ENCODE measurements at places on chromosomes 4 and X.

DNA sequence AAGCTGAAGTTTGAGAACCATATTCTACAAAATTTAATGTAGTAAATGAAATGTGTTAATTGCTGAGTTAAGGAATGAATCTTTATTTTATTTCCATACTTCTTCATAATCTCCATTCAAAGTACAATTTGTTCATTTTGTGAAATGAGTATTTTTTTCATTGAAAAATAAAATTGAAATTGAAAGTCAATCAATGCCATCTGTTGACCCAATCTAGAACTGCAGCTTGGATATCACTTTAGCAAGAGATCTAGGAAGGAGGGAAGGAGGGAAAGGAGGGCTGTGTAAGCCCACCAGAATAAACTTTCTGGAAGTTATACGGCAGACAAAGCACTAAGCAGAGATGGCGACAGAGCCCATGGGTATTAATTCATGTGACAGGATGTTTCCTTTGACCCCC, 128.4 kb downstream of the ZMAT1 start:
- DNase-seq: no peak

DNA sequence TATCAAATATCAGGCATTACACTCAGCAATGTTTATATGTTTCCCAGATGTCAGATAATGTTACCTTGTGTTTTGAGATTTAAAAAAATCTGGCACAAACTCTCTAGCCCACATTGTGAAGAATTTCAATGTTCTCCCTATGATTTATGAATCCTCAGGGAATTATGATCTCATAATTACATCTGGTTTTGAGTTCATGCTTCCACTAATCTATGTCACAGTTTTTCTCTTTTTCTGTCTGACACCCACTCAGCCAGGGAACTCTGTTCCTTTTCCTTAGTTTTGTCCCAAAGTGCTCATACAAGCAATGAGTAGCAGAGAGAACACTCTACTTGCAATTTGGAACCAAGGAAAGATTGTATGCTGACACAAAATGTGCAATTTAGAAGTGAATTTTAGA, 212.1 kb upstream of the POF1B start:
- DNase-seq: no peak

- DNase-seq: no peak
Observed at GRCh38 chrX:97065066-97065465, 181.4 kb downstream of the RPA4 start.

DNA sequence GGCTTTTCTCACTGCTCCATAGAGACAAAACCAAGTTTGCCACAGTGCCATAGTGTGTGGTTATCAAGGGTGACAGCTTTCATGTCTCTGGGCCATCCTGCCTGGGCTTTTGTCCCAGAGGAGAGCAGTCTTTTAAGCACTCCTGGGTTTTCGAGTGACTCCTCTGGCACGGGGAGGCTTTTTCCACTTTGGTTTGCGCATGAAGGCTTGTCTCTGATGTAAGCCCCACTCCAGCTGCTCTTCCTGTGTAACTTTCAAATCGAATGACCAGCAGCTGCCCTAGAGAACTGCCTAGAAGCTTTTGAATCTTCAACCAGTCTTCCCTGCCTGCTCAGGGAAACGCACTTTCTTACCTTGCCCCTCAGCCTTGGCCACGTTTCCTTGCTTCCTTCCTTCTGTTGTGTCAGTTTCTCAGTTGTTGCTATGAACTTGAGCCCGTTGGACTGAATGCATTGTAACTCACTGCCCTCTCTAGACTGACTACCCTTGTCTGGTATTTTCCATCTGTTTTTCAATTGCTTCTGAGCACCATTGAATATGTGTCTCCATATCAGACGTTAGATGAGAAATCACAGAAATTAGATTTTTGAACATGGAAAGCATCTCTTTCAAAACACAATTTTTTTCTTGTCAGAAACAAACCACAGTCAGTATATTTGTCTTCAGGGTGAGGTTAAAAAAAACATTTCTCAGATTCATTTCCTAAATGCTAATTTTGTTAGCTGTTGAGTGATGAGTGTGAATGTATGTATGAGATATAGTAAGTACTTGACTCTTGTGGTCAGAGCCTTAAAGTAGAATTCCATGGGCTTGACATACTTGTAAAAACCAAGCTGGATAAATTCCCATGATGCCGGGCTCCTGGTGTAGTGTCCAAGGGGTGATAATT, 45.3 kb downstream of the SLC9A6 start:
- DNase-seq: no peak

- no peak for DNase-seq
Observed at GRCh38 chrX:154354516-154354915, 19.9 kb downstream of the FLNA start.

DNA sequence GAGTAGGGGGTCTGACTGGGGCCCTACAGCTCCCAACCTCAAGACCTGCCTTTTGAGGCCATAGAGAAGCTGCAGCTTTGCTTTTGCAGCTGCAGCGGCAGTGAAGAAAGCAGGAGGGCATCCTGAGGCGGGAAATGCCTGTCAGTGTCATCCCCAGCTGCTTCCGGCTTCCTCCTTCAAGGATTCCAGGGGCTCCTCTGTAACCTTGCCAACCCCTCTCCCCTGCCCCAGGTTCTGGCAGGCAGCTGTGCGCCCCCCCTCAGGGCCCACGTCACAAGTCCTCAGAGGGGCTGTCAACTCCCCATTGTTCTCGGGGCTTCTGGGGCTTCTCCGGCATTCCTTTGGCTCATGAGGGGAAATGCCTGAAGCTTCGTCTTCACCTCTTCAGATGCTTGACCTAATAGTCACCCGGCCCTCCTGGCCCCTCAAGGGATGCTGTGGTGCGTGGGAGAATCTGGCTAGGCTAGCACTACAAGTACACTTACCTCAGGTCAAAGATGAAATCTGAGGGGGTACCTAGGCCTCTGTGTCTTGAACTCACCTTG, 31.9 kb downstream of the APLN start:
- DNase-seq: no peak

- no peak for DNase-seq
Observed at GRCh38 chrX:39427492-39427891, 626.2 kb downstream of the MID1IP1 start.

DNA sequence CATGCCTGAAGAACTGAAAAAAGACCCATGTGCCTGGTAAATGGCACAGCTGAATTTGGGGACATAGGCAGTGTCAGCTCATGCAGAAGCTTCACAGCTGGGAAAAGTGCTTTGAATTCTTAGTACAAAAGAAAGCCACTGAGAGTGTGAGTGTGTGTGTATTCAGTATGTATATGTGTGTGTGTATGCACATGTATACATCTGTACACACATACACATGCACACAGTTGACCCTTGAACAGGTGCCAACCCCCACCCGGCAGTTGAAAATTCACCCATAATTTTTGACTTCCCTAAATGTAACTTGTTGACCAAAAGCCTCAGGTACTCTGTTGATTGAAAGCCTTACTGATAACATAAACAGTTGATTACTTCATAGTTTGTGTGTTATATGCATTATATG, 49.5 kb upstream of the ENPP6 start:
- no peak for DNase-seq

DNA sequence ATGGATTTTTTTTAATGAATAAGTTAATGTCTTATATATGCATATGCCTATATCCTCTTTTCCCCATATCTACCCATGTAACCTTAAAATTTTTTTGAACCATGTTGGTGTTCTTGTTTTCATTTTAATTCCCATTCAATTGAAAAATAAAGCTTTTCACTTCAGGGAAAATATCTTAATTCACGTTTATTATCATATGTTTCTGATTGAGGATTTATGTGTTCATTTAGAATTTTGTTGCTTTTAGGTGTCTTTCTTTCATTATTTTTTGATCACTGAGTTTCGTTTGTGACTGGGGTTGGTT, 29.1 kb downstream of the HADH start:
- no peak for DNase-seq

- no peak for DNase-seq
Observed at GRCh38 chrX:136616987-136617685, 30.8 kb upstream of the CD40LG start.

- no peak for DNase-seq
Observed at GRCh38 chr4:81237791-81238190, 22.8 kb upstream of the PRKG2 start.

- no peak for DNase-seq
Observed at GRCh38 chr4:72313121-72313520, 255.9 kb downstream of the ADAMTS3 start.

DNA sequence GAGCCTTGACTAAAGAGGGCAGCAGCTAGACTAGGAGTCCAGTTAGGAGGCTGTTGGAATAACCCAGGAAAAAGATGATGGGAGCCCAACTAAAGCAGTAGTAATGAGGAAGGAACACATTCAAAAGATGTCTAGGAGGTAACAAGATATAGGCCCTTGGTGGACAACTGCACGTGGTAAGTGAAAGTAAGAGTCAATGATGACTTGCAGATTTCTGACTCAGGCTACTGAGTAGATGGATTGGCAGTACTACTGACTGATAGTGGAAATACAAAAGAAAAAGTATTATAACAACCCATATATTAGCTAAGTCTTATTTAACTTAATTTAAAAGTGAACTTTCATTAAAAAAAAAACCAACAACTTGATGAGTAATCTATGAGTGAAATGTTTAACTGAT, 74.0 kb downstream of the PAK3 start:
- no peak for DNase-seq

GRCh38 chr4:138492176-138492575, 250.0 kb upstream of the SLC7A11 start:
- no peak for DNase-seq

DNA sequence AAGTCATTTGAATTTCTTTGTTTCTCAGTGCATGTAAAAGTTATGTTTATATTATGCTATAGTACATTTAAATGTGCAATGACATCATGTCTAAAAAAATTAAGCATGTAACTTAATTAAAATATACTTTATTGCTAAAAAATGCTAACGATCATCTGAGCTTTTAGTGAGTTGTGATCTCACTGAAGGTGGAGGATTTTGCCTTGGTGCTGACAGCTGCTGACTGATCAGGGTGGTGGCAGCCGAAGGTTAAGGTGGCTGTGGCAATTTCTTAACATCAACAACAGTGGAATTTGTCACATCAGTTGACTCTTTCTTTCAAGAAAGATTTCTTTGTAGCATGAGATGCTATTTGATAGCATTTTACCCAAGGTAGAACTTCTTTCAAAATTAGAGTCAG, 6.6 kb downstream of the ANAPC4 start:
- DNase-seq: no peak

- DNase-seq: no peak
Observed at GRCh38 chr4:67874986-67875385, 8.8 kb downstream of the TMPRSS11D start.

GRCh38 chr4:24056289-24056688, 166.4 kb upstream of the PPARGC1A start:
- DNase-seq: no peak

DNA sequence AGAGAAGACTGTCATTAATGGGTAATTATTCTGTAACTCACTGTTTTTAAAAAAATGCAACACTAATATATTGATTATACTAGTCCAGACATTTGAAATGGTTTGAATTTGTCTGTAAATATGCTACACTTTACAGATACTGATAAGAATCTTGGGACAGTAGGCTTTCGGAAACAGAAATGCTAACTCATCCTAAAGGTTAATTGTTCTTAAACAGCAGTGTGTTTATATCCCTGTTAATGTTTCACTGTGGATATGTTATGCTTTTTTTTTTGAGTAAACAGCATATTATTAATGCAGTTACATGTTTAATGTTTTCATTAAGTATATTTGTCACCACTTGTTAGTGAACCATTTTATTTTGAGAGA, 31.4 kb downstream of the EXOC1 start:
- no peak for DNase-seq

DNA sequence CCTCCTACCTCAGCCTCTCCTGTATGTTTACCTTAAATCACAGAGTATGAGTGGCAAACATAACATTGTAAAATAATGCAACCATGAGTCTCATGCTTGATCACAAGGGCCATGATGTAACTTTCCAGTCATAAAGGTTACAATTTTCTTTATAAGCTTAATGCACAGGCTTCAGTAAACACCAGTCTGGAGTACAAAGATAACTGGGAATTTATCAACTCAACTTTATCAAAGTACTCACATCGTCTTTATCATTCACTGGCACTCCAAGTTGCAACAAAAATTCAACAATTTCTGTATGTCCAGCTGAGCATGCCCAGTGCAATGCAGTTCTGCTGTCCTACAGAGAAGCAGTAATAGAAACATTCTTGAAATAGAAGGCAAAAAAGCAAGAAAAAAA, 2.8 kb downstream of the PSMD10 start:
- DNase-seq: no peak

DNA sequence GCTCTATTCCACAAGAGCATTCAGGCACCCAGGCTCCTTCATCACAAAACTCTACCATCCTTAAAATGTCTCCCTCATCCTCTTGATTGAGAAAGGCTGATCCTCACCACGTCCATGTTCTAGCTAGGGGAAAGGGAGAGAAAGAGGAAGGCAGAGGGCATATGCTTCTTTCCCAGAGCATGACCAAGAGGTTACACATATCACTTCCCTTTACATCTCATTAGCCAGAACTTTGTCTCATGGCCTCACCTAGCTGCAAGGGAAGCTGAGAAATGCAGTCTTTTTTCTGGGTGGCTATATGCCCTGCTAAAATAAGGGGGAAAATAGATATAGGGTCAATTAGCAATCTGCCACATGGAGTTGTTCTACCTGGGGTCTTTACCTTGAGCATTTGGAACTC, 42.7 kb downstream of the LONRF3 start:
- DNase-seq: no peak

DNA sequence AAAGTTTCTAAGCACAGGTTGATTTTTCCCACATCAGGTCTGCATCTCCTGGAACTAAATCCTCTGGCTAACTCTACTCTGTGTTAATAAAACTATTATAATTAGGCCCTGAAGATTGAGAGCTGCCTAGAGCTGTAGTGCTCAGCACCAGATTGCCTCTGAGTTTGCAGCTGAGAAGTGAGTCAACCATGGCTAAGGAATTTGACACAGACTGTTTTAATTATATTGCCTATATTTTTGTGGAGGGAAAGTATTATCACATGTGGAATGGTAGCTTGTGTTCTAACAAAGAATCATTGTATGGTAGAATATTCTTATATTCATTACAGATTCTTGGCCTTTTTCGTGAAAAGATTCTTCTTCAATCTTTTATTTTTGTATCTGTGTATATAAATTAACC, 1907.6 kb upstream of the TENM3 start:
- DNase-seq: no peak

DNA sequence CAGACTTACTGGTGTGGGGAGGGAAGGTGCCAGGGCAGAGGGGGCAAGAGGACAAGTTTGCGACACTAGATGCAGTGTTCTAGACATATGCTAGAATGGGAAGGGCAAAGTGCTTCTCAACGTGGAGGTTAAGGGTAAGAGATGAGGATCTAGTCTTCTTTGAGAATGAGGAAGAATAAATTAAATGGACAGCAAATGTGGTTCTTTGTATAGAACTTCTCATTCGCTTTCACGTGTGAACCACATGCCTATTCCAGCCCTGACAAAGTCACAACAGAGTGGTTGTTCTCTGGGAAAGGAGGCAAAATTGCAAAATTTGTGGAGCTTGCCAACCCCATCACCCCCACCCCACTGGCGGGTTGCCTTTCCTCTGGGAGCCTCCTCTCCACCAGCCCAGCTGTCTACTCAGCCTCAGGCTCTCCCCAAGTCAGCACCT, 1.5 kb upstream of the ANXA5 start:
- no peak for DNase-seq
